T-cell (primary cell): ENCODE measurements at places on chromosomes 13 and 19.

DNA sequence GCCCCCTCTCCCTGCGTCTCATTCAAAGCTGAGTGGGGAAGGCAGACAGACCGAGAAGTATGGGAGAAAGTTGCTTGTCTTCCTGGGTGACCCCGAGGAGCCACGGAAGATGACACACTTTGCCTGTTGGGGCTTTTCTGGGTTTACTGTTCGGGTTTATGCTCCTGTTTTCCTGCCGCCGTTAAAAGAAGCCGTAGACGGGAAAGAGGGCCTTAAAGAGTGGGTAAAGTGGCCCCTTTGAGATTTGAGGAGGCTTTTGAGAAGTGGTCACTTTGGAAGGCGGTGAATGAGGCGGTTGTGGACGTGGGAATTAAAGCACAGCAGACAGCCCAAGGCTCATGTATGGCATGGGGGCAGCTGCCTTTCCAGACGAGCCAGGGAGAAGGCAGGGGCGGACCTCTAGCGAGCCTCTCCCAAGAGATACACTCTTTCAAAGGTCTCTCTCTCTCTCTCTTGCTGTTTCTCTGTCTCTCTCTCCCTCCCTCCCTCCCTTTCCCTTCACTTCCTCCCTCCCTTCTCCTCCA, 493 bp upstream of the LHFPL6 start:
- DNase-seq: no peak

DNA sequence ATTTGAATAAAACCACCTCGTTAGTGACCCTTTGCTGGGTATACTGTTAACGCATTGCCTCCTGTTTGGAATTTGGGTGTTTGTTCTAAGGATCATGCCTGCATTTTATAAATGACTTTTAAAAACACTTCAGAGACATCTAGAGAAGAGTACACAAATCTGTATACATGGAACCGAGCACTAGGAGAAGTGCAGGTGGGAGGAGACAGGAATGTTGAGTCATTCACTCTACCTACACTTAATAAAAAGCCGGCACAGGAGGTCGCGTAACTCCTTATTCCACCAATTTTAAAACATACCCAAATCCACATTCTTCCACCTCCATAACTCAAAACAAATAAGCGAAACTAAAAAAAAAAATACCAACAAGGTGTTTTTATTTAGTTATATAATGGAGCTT, 48.6 kb downstream of the FGF9 start:
- DNase-seq: no peak

- DNase-seq: no peak
These were observed 5.8 kb downstream of the SLC39A3 start for GRCh38 chr19:2733930-2734588.

DNA sequence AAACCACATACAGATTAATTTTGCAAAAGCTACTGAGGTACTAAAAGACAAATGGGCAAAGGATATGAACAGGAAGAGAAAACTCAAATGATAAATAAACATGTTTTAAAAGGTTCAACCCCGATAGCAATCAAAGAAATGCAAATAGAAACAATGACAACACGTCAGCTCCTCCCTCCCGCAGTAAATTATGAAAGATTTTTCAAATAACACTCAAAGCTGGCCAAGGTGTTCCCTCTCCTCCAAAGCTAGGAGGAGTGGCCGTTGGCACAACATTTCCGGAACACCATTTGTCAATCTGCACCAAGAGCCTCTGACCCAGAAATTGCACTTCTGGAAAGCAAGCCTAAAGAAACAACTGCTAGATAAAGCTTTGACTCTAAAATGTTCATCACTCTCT, 28.3 kb downstream of the INSR start:
- DNase-seq: no peak

- no peak for DNase-seq
These were observed 110.3 kb downstream of the NHLRC3 start for GRCh38 chr13:39148513-39148961.

DNA sequence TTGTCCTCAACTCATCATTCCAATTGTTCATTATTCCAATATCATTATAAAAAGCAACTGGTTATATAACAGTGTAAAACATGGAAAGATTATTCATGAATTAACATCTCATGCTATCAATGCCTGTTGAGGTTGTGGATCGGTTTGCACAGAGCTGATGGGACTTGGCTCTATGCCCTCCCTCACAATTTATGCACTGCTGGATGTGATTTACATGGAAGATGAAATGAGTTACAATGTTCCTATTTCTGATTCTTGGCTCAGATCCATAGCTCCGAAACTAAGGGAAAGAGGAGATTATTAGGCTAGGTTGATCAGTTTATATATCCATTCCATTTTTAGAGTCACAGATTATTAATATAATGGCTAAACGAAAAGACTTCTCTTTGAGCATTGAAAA, 38.6 kb downstream of the SCEL start:
- DNase-seq: no peak

- DNase-seq: no peak
These were observed 68.1 kb upstream of the SOX21 start for GRCh38 chr13:94780421-94780820.

- no peak for DNase-seq
These were observed 11.7 kb downstream of the GNA11 start for GRCh38 chr19:3105641-3106508.

- no peak for DNase-seq
These were observed 16.4 kb upstream of the WASF3 start for GRCh38 chr13:26541041-26541440.

GRCh38 chr13:43877766-43878165, 1.8 kb downstream of the CCDC122 start:
- no peak for DNase-seq

DNA sequence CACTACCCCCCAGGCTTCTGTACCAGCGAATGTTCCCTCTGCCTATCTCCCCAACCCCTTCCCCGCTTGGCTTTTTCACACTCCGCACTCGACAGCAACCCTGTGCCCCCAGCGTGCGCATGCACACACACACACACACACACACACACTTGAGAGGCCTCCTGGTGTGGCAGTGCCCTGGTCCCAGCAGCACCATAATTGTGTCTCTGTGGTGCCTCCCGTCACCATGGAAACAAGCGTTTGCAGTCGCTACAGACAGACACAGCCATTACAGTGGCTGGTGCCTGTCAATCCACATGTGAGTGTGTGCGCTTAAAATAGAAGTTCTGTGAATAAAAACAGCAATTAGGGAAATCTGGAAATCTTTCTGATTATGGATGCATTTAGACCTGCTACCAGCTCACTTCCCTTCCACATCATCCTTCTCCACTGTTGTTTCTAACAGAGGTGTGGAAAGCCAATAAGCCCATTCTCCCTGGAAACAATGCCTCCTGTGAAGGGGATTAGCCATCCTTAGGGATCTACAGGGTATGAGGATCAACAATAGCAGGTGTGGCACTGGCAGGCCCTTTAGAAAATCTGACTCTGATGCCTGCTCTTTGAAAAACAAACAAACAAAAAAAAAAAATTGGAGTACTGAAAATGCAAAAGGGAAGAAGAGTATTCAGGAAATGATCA, 146.3 kb downstream of the DCLK1 start:
- no peak for DNase-seq

DNA sequence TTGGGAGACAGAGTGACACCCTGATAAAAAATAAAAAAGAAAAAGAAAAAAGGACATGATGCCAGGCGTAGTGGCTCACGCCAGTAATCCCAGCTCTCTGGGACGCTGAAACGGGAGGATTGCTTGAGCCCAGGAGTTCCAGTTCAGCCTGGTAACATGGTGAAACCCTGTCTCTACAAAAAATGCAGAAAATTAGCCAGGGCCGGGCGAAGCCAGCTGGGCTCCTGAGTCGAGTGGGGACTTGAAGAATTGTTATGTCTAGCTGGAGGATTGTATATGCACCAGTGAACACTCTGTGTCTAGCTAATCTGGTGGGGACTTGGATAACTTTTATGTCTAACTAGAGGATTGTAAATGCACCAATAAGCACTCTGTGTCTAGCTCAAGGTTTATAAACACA, 32.3 kb downstream of the TMPRSS9 start:
- no peak for DNase-seq

DNA sequence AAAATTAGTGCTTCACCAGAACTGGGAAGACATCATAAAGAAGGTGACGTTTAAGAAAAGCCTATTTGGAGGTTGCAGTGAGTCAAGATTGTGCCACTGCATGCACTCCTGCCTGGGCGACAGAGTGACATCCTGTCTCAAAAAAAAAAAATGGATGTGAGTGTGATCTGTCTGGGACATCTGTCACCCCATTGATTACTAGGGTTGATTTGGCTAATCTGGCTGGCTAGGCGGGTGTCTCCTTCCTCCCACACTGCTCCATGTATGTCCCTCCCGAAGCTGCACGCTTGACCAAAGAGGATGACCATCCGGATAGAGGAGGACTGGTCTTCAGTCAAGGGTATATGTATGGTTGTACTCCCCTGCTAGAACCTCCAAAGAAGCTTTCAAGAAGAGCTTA, 2.6 kb downstream of the GTF2F2 start:
- DNase-seq: no peak

GRCh38 chr19:54464630-54465425, 1.2 kb upstream of the LENG9 start:
- DNase-seq: peak; percentile 41

- no peak for DNase-seq
These were observed 2.0 kb downstream of the KCTD15 start for GRCh38 chr19:33798681-33799111.

DNA sequence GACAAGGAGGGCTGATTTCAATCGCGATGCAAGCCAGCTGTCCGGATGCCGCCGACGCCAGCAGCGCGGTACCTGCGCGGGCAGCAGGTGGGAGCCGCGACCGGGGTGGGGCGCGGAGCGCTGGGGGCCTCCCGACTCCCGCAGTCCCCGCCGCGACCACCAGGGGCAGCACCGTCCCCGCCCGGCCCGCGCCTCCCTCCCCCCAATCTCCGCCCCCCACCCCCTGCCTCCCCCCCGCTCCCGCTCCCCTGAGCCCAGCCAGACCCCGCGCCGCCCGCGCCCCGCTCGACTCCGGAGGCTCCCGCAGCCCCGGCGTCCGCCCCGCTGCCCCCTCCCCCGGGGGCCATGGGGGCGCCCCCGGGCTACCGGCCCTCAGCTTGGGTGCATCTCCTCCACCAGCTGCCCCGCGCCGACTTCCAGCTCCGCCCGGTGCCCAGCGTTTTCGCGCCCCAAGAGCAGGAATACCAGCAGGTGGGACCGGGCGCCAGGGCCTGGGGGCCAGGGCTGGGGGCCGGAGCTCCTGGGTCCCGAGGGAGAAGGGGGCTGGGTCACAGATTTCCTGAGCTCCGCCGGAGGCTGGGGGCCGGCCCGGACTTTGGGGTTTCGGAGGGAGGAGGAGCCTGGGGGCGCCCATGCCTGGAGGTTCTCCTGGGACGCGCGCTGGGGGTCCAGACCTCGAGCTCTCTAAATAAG, at the start of gene TTYH1:
TTYH1 (plus strand) TSS at position 257 of the 693 bp plus-strand sequence; CDS start at position 346, 89 bp downstream.
- DNase-seq: peak; percentile 36

DNA sequence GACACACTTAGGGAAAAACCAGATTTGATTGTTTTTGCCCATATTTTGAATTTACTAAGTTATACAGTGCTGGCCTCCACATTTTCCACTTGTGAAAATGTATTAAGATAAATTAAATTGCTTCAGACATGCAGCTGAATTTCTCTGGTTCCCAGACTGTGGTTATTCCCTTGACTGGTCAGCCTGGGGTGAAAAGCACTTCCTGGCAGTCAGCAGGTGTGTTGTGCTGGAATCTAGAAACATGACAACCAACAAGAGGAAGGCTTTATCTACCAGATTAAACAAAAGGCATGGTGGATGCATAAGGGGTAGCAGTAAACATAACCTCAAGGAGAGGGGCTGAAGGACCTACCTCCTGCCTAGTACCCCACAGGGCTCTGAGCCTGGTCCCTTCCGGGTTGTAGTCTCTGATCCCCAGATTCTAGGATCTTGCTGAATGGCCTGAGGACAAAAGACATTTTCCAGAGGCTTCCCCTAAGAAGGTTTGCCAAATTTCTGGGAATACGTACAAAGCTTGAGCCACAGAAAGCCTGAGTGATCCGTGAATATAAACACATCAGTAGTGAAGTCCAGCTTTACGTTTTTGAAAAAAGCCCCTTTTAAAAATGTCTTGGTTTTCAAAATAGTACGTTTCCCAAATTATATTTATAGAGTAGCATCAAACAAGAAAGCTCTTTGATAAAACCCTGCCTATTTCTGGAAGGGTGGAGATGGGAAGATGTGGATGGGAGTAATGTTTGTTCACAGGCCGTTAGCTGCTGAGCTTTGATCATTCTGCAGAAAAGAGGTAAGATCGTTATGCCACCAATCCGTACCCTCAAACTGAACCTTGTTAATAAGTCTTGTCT, 133.4 kb downstream of the LACC1 start:
- DNase-seq: no peak

DNA sequence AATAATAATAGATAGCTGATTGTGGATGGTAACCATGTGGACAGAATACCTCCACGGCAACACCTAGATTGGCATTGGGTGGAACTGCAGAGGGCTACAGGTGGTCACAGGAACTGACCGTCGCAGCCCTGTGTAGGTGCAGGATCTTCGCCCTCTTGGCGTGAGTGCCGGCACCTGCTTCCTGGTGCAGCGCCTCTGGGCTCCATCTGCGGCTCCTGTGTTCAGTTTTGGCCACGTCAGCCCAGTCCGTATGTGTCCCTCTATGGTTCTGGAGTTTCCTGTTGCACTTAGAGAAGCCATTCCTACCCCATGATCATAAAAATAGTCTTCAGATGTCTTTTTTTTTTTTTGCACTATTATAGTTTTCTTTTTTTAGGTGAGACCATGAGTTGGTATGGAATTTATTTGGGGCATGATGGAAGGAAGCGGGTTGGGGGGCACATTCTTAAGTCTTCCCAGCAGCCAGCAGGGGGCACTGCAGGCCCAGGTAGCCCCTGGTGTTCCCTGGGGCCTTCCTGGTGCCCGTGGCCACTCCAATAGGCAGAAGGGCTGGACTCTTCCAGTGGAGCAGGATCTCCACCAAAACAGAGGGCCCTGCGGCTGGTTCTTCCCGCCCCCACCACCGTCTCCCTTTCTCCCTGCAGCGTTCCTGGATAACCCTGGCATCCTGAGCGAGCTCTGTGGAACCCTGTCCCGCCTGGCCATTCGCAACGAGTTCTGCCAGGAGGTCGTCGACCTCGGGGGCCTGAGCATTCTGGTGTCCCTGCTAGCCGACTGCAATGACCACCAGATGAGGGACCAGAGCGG, 10.1 kb upstream of the SLC25A42 start:
- peak; percentile 52 for DNase-seq

DNA sequence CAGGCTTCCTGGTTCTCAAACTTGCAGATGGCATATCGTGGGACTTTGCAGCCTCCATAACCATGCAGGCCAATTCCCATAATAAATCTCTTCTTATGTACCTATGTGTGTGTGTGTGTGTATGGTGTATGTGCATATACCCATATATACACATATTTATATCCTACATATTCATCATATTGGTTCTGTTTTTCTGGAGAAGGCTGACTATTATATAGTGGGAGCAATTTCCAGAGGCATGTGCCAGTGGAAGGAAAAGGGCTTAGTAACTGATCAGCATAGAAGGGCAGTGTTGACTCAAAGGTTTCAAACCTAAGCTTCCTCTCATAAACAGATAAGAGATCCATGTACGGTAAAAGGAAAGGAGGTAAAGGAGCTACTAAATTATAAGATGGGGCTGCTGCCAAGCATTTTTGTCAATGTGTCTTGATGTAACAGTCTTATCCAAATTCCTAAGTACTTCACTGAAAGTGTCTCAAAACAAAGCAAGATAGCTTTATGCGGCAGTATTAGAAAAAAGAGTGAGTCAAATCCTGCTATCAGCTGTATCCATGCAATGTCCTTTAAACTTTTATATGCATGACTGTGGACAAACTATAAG, 432.1 kb downstream of the TBC1D4 start:
- no peak for DNase-seq

- no peak for DNase-seq
These were observed 26.1 kb upstream of the DOCK9 start for GRCh38 chr13:99003851-99004471.

- peak; percentile 15 for DNase-seq
These were observed 64.2 kb downstream of the TEX29 start for GRCh38 chr13:111384441-111385182.

GRCh38 chr19:52566121-52566520, 4.0 kb upstream of the ZNF701 start:
- DNase-seq: no peak
